ENCODE measurements at places on chromosomes 12 and 14. TPM values are rescaled to one million over a fixed set of nuclear protein-coding genes. Genes with fewer than 3 reads are reported as not detected.

Gene GALNT8
- total RNA-seq: not detected

Gene XRCC3
- 27.7 TPM for total RNA-seq

- DNase-seq: no peak
Measured at GRCh38 chr12:54392485-54393206, 8.1 kb upstream of the ZNF385A start.

Gene LALBA
- not detected for total RNA-seq

- no peak for DNase-seq
Measured at GRCh38 chr12:107361970-107362369, 268.6 kb upstream of the CRY1 start.

DNA sequence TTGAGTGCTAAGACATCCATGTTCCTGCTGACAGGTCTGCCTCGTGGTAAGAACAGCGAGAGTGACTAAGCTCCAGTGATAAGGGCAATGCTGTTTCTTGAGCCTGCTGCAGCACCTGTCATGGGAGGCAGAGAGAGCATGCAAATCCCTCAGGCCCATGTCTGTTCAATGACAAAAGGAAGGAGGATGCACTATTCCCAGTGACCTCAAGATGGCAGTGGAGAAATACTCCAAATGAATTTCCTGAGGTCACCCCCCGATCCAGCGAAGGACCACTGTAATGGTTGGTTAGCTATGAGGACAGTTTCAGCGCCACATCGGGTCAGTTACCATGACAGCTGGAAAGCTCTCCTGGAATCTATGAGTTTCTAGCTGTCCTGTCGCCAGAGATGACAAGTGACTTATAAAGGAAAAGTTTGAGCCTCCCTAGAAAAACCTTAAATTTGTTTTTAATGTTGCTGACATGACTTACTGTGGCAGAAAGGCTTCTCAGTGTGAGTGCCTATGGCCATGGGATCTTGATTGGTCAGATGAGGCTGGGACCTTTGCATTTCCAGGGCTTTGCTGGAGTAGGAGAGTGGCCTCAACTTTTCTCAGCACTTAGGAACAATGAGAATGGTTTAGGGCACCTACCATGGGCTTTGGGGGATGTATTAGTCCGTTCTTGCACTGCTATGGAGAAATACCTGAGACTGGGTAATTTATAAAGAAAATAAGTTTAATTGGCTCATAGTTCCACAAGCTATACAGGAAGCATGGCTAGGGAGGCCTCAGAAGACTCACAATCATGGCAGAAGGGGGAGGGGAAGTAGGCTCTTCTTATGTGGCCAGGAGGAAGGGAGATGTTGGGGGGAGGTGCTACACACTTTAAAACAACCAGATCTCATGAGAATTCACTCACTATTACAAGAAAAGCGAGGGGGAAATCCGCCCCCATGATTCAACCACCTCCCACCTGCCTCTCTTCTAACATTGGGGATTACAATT, 88.0 kb upstream of the TMEM260 start:
- DNase-seq: peak; percentile 78

DNA sequence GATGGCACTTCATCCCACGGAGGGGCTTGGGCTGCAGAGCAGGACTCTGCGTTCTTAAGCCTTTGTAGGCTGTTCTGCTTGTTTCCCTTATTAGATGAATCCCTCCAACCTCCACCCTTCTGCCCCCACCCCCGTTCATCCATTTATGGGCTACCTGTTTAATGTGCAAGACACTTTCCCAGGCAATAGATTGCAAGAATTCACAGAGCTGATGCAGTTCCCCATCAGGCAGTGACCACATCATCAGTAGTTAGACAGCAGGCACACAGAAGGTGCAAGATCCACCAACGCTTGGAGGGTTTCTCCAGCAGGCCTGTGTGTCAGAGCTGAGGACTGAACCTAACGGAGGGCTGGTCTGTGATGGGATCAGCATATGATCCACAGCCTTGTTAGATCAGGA, 1.2 kb upstream of the C1R start:
- no peak for DNase-seq

- DNase-seq: no peak
Measured at GRCh38 chr14:24434036-24434435, 4.3 kb downstream of the KHNYN start.

DNA sequence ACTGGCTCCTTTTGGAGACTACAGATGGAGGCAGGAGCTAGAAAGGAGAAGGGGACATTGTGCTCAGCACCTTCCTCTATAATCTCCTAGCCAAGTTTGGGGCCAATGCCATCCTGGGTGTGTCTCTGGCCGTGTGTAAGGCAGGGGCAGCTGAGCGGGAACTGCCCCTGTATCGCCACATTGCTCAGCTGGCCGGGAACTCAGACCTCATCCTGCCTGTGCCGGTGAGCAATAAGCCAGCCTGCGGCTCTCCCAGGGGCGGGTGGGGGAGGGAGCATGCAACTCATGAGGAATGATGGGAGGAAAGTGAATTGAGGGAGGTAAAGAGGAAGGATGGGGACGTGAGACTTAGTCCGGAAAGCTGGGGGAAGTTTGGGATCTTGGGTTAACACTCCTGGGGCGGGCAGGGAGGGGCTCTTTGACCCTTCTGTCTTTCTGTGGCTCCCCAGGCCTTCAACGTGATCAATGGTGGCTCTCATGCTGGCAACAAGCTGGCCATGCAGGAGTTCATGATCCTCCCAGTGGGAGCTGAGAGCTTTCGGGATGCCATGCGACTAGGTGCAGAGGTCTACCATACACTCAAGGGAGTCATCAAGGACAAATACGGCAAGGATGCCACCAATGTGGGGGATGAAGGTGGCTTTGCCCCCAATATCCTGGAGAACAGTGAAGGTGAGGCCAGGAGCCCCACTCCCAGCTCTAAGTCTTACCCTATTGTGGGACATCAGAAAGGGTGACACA, 3.3 kb downstream of the ENO2 start:
- DNase-seq: no peak

Gene NDRG2
- total RNA-seq: 13.4 TPM

DNA sequence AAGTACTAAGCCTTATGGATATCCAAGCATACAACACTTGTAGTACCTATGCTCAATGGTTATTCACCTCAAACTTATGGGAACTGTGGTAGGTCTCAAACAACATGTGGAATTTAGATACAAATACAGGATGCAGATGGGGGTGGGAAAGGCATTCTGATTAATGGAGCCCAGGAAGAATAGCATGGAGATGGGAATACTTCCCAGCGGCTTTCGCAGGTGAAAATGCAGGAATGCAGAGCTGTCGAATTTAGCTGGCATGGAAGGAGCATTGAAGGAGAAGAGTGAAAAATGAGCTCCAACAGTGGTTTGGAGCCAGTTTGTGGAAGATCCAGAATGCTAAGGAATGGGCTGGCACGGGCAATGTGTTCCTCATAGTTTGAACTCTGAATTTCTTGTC, 89.9 kb downstream of the NKX2-1 start:
- DNase-seq: no peak

DNA sequence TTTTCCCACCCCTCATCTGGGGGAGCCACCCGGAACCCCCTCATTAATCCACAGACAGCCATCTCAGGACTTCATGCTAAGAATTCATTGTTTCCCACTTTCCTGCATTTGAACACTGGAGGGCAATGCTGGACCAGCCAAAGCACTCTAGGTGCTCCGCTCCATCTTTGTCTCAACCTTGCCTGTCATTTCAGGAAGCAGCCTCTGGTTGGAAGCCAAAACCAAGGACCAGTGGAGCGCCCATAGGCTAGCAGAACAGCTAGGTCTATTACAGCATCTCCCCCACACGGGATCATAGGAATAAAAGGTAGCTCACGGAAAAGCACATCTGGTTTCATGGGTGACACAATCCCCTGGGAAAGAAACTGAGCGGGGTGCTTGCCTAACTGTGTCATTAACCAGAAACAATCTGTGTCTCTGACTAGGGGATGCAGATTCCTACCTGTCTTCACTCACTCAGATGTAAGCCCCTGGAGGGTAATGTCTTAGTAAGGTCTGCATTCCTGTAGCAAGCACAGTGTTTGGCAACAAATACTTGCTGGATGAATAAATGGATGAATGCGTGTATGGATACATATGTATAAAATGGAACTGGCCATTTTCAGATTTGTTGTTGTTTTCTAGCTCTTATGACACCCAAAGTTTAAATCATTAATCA, 197.0 kb downstream of the DAD1 start:
- DNase-seq: peak; percentile 85

GRCh38 chr12:22415342-22416309, 81.1 kb upstream of the ST8SIA1 start:
- DNase-seq: peak; percentile 97

- no peak for DNase-seq
Measured at GRCh38 chr12:28552251-28552970, 362.2 kb downstream of the CCDC91 start.

DNA sequence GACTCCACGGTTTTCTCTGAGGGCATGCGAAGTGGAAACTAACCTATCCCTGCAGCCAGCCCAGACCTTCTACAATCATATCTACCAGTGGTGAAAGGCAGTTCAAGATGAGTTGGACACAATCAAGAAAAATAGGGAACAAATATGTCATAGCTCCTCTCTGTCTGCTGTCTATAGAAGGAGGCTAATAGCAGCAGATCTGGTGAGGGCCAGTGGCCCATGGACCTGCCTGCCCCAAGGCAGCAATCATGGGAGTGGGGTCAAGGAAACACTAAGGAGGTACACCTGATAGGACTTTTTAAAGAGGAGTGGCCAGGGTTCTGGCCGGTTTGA, 149.5 kb downstream of the PRKCH start:
- DNase-seq: no peak

Gene TAS2R42
- total RNA-seq: not detected

Gene RIMKLB
- total RNA-seq: 33.3 TPM

Gene SLC39A5
- not detected for total RNA-seq

GRCh38 chr14:55138091-55138490, 9.0 kb downstream of the LGALS3 start:
- DNase-seq: peak; percentile 56
